ENCODE measurements at places on chromosomes 2 and 18.

- no peak for DNase-seq
Observed at GRCh38 chr2:217706095-217706494, 296.7 kb downstream of the TNS1 start.

DNA sequence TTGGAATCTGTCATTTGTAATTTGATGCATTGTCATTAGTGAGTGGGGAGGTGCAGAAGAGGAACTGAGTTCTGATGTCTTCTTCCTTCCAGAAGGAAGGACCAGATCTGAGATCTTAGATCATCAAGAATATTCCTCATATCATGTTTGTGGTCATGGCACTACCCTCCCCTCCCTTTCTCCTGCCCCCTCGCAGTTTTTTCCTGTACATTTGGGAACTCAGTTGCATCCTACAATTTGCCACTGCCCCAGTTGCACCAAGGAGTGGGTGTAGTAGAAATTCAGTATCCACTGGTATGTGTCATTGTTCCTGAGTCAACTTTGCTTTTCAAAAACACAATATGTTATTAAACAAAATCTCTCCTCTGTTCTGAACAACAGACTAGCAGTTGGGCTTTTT lies 26.6 kb upstream of the ACVR1 start:
- no peak for DNase-seq

DNA sequence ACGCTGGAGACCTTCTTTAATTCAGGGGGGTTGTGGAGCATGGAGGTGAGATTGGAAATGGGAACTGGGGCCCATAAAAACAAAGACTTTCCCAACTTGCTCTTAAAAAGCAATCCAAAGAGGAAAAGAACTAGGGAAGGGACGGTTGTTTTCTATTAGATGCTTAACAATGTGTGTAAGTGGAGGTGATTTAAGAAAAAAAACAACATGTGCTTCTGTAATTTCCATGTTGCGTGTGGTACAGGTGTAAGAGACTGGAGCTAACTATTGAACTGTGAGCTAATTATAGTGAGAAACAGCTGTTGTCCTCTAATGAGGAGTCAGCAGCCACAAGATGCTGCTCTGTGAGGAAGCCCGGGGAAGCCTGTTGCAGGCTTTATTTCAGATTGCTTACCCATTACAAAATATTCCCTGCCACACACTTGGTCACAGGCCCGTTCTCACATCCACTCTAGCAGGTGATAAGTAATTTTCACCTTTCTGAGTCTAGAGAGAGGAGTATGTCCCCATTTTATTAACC lies 280.6 kb upstream of the PARD3B start:
- DNase-seq, result no peak

DNA sequence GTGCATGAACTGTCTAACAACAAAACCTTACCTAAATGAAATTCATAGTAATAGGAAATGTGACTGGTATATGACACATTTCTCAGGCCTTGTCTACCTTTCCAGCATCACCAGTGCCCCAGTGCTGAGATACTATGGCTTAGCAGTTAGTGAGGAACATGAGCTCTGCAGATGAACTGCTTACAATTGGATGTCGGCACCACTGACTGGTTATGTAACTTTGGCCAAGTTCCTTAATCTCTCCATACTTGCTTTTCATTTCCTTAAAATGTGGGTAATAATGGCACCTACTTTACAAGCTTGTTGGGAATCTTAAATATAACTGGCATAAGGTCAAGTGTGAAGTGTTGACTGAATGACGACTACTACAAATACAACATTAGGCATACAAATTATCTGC lies 136.3 kb downstream of the OLA1 start:
- no peak for DNase-seq

DNA sequence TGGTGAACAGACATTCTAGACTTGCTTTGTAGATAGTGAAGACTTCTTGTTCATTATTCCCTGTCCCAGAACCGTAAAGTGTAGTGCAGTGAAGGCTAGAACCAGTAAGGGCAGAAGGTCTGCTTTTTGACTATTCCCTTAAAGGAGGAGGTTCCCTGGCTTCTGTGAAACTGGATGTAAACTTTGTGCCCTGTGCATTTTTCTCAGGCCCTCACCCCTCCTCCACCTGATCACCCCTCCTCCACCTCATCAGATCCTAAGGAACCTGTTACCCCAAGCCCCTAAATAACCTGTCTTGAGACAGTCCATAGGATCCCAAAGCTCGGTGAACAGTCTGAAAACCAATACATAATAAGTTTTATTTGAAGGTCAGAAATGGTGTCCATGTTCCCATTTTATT lies 33.7 kb downstream of the SFT2D3 start:
- DNase-seq, result no peak

DNA sequence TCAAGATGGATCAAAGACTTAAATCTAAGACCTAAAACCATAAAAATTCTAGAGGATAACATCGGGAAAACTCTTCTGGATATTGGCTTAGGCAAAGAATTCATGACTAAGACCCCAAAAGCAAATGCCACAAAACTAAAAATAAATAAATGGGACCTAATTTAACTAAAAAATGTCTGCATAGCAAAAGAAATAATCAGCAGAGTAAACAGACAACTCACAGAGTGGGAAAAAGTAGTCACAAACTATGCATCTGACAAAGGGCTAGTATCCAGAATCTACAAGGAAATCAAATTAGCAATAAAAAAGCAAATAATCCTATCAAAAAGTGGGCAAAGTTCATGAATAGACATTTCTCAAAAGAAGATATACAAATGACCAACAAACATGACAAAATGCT lies 18.2 kb upstream of the ASB18 start:
- DNase-seq, result no peak

- no peak for DNase-seq
Observed at GRCh38 chr2:153802671-153803070, 69.1 kb upstream of the GALNT13 start.

- DNase-seq, result no peak
Observed at GRCh38 chr18:46636040-46636630, 20.9 kb downstream of the LOXHD1 start.

- DNase-seq, result no peak
Observed at GRCh38 chr2:239692362-239692851, 291.6 kb upstream of the HDAC4 start.

DNA sequence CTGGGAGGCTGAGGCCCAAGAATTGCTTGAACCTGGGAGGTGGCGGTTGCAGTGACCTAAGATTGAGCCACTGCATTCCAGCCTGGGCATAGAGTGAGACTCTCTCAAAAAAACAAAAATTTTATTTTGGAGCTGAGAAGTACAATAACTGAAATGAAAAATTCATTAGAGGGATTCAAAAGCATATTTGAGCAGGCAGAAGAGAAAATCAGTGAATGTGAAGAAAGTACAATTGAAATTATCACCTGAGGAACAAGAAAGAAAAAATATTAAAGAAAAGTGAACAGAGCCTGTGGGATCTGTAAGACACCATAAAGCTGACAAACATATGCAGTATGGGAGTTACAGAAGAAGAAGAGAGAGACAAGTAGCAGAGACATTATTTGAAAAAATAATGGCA lies 137.1 kb downstream of the RAB3GAP1 start:
- DNase-seq, result no peak

GRCh38 chr2:122651236-122651635 lies 895.8 kb downstream of the TSN start:
- DNase-seq, result no peak

DNA sequence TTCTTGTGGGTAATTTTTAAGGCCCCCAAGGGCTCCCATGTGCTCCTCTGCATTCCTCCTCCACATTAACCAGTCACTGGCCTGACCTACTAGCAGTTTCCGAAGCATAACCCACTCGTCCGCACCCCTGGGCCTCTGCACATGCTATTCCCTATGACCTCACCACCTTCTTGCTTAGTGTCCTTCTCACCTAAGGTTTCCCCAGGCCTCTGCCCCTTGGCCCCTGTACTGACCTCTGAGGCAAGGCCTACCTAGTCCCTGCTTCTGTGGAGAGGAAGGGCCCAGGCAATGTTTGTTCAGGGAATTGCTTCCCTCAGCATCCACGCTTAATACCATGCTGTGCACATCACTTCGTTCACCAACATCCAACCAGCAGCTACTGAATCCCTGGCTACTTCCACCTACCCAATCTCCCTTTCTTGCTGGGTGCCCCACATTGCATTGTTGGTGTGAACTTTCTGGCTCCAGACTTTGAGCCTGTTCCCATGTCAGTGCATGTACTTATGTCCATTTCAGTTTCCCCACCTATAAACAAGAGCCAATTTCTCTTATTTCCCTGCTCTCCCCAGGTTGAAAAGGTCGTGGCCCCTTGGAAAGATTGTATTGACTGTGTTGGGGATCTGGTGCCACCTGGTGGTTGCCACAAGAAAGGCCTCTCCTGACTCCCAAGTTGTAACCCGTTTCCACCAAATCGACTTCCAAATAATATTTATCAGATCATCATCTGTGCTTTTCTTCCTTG lies 19.2 kb upstream of the TMEM177 start:
- DNase-seq, result peak; percentile 47

DNA sequence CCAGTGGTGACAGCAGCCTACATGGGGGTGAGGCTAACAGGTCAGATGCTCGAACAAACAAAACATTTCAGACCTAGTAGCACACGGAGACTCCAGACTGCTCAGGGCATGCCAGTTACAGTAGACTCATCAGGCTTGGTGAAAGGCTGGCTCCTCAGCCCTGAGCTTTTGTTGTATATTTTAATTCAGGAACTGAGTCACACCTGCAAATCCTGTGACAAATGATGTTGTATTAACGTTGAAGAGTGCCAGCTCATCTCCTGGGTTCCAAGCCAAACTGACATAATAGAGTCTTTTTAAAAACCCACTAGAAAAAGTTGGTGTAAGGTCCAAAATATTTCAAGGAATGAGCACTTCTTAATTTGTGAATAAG lies 65.3 kb downstream of the C1D start:
- DNase-seq, result no peak

GRCh38 chr18:5500158-5500939 lies 43.4 kb downstream of the EPB41L3 start:
- no peak for DNase-seq

DNA sequence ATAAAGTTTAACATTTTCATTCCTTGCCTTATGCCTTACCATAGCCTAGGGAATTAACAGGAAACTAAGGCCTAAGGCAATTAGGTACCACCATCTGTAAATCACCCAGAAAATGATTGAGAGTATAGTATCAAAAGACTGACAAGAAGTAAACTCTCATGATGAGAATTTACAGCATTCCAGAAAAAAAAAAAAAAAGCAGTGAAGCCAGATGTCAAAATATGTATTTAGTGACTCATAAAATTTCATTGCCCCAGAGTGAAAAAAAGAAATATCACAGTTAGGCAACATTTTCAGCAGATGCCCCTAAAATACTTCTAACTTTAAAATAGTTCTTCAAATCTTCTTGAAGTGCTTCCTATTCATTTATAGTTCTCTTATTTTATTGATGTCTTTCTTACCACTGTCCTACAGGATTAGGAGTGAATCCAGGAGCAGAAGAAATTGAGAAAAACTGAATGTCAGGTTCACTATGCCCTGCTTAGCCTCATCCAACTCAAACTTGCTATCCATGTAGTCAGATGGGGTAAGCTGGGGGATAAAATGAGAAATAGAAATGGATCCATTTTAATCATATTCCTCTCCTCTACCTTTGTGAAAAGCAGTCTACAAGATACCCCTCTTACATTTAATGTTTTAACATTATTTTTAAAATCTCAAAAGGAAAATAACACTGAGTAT lies 57.3 kb upstream of the TANK start:
- DNase-seq, result peak; percentile 41

DNA sequence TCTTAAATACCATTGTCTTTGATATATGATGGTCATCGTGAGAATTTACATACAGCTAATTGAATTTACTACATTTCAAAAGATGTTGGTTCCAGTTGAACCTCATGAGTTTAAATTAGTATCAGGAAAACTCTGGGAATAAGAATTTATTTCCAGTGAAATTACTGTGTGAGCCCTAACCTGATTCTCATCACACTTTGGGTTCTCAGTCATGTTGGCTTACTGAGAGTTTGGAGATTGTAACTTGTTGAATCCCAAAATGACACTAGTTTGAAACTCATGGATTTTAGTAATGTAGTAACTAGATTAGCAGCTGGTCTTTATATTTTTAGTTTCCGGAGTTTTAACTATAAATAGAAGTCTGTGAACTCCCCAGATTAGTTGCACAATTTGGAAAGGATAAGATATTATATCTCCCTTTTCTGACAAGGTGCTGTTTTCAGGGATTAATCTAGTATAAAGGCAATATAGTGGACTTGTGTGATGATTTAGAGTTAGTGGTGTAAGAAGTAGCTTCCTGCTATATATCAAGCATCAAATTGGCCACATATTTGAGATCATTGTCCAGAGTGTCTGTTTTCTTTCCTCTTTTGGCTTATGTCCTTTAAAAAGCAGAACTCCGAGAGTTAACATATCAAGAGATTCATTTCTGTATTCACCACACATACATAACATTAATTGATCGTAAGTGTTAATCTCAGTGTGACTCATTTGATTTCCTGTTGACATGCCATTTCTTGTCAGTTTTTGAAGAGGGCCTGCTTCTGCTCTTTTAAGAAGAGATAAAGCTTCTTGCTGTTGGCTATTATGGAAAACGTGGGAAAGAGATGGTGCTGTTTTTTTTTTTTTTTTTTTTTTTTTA lies 15.7 kb downstream of the NDUFV2 start:
- no peak for DNase-seq

GRCh38 chr2:72864500-72864899 lies 22.7 kb upstream of the SPR start:
- no peak for DNase-seq

- no peak for DNase-seq
Observed at GRCh38 chr18:3508576-3509549, 58.9 kb downstream of the TGIF1 start.

DNA sequence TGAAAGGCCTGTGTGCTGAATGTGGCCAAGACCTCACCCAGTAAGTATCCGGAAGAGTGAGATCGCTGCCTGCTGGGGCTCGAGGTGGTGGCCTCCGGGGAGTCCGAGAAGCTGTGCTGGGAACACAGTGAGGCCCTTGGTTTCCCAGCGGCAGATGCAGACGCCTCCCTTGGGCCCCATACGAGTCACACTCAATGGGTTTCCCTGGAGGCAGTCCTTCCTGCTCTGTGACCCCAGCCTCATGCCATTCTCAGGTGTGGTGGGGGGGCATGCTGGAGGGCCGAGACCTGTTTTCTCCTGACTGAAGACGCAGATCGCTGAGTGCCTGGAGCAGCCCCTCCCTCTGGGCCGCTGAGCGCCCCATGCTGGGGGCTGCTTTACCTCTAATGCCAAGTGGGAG lies 15.7 kb downstream of the CTDP1 start:
- no peak for DNase-seq
